ENCODE measurements at places on chromosomes 1 and 21.

DNA sequence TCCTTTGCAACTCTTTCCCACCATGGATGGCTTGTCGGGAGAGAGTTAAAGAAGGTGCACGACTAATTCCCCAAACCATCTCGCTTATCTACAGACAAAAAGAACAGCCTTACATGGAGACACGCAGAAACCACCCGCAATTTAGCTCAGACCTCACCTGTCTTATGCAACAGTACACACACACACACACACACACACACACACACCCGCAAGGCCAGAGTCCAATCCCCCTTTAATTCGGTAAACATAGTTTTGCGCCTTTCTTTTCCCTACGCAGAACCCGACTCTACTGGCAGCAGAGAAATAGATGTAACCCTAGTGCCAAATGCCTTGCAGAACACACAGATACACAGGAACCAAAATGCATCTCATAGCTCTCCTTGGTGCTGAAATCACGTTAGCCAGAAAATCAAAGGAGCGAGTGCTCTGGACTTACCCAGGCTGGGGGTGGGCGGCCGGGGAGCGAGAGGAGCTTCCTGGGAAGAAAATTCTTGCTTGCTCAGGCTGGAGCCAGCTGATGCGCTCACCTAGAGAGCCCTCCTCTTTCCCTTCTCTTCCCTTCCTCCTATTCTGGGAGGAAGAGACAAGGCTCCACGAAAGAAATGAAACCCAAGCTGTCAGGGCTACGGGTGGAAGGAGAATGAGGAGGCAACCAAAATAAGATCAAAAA, 470 bp downstream of the TNR start:
- no peak for DNase-seq

DNA sequence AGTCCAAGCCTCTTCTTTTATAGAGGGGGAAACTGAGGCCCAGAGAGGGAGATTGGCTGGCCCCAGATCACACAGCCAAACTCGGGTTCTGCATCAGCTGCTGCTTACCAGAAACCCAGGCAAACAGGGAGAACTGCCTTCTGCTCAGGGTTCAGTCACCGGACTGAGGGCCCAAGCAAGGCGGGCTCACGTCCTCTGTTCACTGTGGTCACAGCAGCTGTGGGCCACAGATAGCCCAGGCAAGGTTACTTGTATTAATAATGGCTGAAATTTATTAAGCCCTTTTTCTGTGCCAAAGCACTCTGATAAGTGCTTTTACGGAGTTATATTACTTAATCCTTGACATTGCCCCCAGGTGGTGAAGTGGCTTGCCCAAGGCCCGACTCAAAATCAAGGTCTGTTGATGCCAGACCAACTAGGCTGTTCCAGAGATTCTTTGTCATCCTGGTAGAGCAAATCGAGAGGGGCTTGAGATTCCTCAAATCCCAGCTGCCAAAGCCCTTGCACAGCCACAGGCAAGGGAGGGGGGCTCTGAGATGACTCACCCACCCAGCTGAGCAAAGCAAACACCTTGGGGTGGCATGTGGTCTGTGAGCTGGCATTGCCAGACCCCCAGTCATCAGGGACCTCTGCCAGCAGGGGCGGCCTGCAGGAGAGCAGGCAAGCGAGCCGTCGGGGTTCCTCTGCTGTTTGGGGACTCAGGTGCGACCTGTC, 36.5 kb downstream of the EPHB2 start:
- DNase-seq = no peak

DNA sequence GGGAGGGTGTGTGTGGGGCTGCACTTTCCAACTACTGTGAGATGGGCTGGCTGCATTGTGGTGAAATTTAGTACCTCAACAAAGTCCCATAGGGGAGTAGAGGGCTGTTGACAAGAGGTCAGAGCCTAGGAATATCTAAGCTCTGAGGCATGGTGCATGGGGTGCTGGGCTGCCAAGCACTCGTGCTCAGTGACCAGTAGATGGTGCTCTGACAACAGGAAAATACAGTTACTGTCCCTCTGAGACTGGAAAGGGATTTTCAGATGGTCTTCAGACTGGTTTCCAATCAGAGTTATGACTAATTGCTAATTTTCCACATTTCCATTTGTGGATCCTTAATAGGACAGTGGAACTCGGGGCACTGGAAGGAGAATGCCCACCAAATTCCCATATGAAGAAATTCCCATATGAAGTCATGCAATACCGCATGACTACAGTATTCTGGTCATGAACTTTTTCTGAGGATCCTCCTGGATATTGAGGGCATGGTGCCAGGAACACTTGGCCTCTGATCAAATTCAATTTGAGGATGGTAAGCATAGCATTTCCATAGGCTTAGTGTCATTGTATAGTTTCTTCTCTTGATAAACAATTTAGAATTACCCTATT, 4.1 kb upstream of the CACNA1E start:
- no peak for DNase-seq

- DNase-seq = no peak
These were observed 88.9 kb downstream of the MATN1 start for GRCh38 chr1:30634507-30634906.

- no peak for DNase-seq
These were observed 66.6 kb upstream of the HOOK1 start for GRCh38 chr1:59748123-59748522.

GRCh38 chr21:36542312-36543101, 62.6 kb upstream of the CLDN14 start:
- no peak for DNase-seq

- no peak for DNase-seq
These were observed 18.6 kb downstream of the TCEA3 start for GRCh38 chr1:23405946-23406345.

DNA sequence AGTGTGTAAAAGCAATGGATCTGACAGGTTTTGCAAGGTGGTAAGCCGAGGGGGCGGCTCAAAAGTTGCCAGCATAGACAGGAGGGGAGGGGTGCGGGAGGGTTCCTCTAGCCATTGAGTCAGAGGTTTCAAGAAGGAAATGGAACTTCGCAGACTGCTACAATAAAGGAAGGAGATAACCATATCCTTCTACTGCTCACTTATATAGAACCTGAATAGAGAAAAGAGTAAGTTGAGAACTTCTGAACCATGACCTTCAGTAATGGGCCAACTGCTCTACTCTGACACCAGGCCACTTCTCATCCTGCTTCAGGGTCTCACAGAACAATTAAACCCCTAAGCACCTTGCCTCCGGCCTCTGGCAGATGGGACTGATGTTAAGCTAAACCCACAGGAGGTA, 26.3 kb upstream of the BCAR3 start:
- no peak for DNase-seq

GRCh38 chr1:234963180-234963903, 165.3 kb downstream of the TOMM20 start:
- DNase-seq = peak; percentile 53

GRCh38 chr1:120954736-120955135, 65.2 kb downstream of the PPIAL4A start:
- DNase-seq = no peak

DNA sequence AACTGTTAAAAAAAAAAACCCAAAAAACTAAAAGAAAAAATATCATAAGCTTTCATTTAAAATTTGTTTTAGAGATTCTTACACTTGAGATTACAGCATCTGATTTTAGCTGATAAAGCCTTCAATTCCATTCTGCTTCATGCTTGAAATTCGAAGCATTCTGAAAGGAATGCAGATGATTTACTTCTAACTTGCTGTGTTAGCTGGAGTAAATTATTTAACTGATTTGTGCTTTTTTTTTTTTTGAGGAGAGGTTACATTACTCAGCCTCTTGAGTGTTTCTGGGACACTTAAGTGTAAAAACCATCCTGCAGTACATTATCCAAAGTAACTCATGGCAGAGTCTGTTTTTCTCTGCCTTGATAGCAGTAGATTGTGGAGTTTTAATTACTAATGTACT, 4.5 kb upstream of the TRIM67 start:
- no peak for DNase-seq

GRCh38 chr1:154940651-154941194, 4.2 kb upstream of the PMVK start:
- no peak for DNase-seq

GRCh38 chr1:243264717-243265116, 8.9 kb downstream of the SDCCAG8 start:
- DNase-seq = no peak

GRCh38 chr1:209416039-209416438, 167.5 kb upstream of the CAMK1G start:
- DNase-seq = no peak

- DNase-seq = no peak
These were observed 47.6 kb upstream of the GJA5 start for GRCh38 chr1:147808025-147808424.

- DNase-seq = no peak
These were observed 3.4 kb downstream of the KRTAP10-12 start for GRCh38 chr21:44700101-44701022.

DNA sequence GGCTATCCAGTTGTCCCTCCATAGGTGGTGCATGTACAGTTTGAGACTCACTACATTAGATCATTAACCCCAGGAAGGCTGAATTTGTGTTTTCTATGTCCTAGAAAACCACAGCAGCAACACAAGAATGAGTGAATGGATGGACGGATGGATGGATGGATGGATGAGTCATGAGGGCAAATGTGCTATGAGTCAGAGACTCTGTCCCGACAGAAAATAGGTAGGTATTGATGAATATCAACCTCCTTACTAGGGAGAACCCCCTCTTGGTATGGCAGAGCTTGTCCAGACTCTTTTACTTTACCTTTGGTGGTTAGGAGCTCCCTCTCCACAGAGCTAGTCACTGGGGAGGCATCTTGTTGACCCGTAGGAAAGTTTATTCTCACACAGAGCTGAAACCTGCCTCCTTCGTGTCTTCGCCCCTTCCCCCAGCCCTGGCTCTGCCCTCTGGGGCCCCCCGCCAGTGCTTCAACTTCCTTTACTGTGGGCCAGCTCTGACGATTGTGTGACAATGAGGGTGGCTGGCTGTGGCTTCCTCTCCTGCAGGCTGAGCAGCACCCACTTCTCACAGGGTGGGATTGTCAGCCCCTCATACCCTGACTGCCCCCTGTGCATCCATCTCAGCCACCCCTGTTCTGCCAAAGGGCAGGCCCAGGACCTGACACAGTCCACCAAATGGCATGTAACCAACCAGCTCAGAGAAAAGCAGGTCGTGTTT, 145.2 kb downstream of the FOXD2 start:
- no peak for DNase-seq

DNA sequence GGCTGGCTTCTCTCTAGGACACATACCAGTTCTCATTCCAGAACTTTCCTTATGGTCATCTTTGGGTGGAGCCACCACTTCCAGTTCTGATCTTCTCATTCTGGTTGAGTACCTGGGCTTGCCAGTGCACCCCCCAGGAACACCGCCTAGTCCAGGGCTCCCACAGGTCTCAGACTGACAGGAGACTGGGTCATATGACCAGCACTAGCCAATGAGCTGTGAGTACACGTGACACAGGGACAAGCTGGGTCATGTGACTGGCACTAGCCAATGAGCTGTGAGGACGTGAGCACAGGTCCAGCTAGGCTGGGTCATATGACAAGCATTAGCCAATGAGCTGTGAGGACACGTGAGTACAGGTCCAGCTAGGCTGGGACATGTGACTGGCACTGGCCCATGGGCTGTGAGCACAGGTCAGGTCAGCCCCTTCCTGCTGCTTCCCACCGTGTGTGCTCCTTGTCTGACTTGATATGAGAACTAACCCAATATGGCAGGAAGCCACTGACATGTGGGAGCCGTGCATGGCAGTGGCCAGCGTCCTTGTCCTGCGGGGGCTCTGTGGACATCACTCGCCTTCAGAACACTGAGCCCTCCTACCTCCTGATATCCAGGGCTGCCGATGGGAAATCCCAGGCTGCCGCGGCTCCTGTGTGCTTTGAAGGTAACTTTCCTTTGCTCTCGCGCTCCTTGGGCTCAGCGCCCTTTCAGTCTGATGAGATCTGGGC, 22.7 kb downstream of the KRTAP10-1 start:
- no peak for DNase-seq

Measured in activated CD4-positive, CD25-positive, alpha-beta regulatory T cell (primary cell).